Stimulated activated naive CD8-positive, alpha-beta T cell treated with anti-CD3 and anti-CD28 coated beads, Interleukin-15, amount 100 ng/mL, for 72 hours (primary cell): ENCODE measurements at places on chromosomes 4 and X.

DNA sequence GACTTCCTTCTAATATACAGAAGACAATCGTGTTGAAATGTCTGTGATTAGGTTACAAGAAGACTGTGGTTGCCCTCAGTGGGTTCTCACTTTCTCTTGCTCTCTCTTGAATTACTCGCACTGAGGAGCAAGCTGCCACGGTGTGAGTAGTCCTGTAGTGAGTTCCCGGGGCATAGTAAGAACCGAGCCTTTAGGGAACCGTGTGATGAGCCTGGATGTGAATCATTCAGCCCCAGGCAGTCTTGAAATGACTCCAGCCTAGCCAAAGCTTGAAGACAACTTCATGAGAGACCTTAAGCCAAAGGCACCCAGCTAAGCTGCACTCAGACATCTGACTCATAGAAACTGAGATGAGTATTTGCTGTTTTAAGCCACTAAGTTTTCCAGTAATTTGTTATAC is 292.7 kb downstream of the SPOCK3 start:
- DNase-seq, result no peak

- no peak for DNase-seq
Observed at GRCh38 chrX:81662381-81662780, 460.5 kb downstream of the SH3BGRL start.

GRCh38 chr4:153765894-153766293 is 6.1 kb upstream of the RNF175 start:
- DNase-seq, result no peak

GRCh38 chrX:17535229-17535628 is 160.2 kb downstream of the NHS start:
- peak; percentile 44 for DNase-seq
